ENCODE measurements at places on chromosomes 1 and 21. TPM values are rescaled to one million over a fixed set of nuclear protein-coding genes. Genes with fewer than 3 reads are reported as not detected.

- DNase-seq, result peak; percentile 87
These were observed 45.8 kb upstream of the NTPCR start for GRCh38 chr1:232904566-232904965.

GRCh38 chr1:154968731-154969130 lies 1.8 kb downstream of the SHC1 start:
- no peak for DNase-seq

DNA sequence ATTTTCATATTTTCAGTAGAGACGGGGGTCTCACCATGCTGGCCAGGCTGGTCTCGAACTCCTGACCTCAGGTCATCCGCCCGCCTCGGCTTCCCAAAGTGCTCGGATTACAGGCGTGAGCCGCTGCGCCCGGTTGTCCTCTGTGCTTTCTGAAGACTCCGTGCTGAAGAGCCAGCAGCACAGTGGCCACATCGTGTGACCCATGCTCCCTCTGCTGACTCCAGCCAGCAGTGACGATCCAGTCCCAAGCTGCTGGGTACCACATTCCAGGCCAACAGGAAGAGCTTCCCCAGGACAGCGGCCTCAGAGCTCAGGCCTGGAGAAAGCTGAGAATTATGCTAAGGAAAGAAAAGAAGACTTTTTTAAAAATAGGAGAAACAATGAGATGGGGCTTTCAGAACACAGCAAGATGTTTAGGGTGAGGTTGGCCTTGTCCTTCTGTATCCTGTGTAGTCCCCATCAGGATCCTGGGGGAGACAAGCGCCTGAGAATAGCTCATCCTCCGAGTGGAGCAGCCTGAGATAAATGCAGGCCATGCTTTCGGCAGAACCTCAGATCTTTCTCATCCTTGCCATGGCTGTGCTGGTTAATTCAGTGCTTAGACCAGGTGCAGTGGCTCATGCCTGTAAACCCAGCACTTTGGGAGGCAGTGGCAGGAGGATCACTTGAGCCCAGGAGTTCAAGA lies 207.1 kb downstream of the SLC35F3 start:
- DNase-seq, result peak; percentile 30

GRCh38 chr21:23402929-23403520 lies 2204.3 kb downstream of the MRPL39 start:
- no peak for DNase-seq

The FCRL4 gene
- not detected for polyA plus RNA-seq

The CR1L gene
- polyA plus RNA-seq, result not detected

The NBPF6 gene
- polyA plus RNA-seq, result not detected
